Activated effector memory CD4-positive, alpha-beta T cell treated with anti-CD3 and anti-CD28 coated beads, Interleukin-2, amount 50 U/mL, for 16 hours (primary cell): ENCODE measurements at places on chromosomes 1 and 21.

DNA sequence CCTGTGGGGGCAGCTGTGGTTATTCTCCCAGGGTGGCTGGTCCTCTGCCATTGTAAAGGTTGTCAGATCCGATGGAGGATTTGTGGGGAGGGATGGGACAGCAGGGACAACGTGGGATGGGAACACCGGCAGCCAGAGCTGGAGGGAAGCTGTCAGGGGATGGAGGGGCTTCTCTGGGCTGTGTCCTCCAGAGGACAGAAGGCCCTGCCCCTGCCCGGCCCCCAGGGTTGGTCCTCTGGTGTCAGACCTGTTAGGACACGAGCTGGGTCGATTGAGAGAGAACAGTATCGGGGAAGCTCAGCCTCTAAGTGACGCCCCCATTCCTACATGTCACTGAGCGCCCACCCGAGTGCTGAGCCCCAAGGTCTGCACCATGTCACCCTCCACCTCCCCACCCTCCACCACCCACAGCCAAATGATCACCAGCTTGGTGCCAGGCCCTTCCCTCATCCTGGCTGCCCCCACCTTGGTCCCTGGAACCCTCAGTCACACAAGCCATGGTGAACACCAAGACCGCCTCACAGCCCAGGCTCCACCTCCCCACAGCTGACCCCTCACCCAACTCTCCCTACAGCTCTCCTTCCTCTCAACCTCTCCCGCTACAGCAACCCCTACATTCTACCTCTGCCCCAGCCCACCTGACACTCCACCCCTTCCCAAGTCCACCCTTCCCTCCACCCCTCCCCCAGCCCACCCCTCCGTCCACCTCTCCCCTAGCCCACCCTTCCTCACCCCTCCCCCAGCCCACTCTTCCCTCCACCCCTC is 244.4 kb downstream of the MATN1 start:
- no peak for DNase-seq

DNA sequence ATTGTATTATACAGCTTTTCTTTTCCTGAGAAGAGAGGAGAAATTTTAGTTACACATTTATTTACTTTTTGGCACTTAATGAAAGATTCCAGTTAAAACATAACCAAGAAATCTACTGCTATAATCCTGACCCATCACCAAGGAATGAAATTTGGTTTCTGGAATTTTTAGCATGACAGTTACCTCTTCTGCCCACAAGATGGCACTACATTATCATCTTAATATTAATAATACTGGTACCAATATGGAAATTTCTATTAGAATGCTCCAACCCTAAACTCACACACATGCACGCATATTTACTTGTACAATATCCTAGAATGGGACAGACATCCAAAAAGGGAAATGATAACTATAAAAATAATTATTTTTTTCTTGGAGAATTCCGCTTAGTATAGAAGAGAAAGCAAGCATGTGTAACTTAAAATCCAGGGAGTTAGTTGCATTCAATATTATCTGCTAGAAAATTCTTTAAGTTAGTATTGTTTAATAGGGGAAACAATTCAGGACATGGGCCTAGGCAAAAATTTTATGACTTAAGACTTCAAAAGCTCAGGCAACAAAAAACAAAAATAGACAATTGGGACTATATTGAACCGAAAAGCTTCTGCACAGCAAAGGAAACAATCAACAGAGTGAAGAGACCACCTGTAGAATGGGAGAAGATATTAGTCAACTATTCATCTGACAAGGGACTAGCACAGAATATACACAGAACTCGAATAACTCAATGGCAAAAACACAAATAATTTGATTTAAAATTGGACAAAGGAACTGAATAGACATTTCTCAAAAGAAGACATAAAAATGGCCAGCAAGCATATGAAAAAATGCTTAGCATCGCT is 37.4 kb downstream of the MAP3K21 start:
- no peak for DNase-seq

- DNase-seq: no peak
Observed at GRCh38 chr1:3776231-3776961, 3.8 kb downstream of the SMIM1 start.

DNA sequence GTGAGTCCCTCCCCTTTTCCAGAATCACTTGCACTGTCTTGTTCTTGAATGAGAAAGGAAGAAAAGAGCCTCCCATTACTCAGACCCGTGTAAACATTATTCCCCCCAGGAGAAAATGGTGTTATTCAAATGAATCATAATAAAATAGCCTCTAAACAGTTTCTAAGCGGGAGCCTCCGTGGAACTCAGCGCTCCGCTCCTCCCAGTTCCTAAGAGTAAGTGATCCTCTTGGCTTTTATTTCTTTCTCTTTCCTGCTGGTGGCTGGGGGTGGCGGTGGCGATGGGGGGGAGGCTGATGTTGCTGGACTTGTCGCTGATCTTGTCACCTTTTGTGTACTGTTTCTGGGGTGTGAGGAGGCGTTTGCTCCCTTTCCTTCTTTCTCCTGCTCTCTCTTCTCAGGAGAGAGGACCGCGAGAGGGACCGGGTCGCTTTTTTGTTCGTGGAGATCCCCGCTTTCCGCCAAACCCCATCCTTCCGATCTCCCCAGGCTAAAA is 781 bp downstream of the PROX1 start:
- DNase-seq: no peak

GRCh38 chr1:30650968-30651320 is 72.4 kb downstream of the MATN1 start:
- DNase-seq: no peak
